ENCODE measurements at places on chromosomes 3 and 15. TPM values are rescaled to one million over a fixed set of nuclear protein-coding genes. Genes with fewer than 3 reads are reported as not detected.

GRCh38 chr3:187836823-187837770 is 91.8 kb upstream of the BCL6 start:
- no peak overlapping the region for H3K4me3 ChIP-seq
- no peaks in the 10 kb centered on the region for H3K27me3 ChIP-seq
- H3K4me1 ChIP-seq, result no peaks in the 10 kb centered on the region
- H3K36me3 ChIP-seq, result no peaks in the 10 kb centered on the region

DNA sequence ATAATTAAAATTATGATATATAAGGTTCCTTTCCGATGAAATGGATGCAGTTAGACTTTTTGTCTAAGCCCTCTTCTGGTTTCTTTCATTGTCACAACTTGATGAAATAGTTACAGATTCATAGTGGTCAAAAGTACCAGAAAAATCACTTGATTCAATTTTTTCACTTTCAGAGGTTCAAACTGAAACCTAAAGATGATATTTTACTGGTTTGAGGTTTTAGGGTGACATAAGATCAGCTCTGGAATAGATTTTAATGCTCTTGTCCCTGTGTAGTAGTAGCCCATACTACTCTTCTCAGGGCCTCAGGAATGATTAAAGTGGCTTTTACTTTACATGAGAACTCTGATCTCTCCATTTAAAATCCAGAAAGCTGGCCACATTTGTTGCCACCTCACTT is 479.1 kb upstream of the ZNF717 start:
- H3K4me1 ChIP-seq, result no peaks in the 10 kb centered on the region
- no peaks in the 10 kb centered on the region for H3K27me3 ChIP-seq
- DNase-seq, result no peak
- H3K27ac ChIP-seq, result no peak overlapping the region
- H3K4me3 ChIP-seq, result no peak overlapping the region

- no peaks in the 10 kb centered on the region for H3K27me3 ChIP-seq
- H3K4me3 ChIP-seq, result no peak overlapping the region
- no peaks in the 10 kb centered on the region for H3K36me3 ChIP-seq
- no peak for DNase-seq
- H3K27ac ChIP-seq, result no peak overlapping the region
- no peaks in the 10 kb centered on the region for H3K4me1 ChIP-seq
Observed at GRCh38 chr3:127218454-127218922, 25.6 kb downstream of the PRR23E start.

DNA sequence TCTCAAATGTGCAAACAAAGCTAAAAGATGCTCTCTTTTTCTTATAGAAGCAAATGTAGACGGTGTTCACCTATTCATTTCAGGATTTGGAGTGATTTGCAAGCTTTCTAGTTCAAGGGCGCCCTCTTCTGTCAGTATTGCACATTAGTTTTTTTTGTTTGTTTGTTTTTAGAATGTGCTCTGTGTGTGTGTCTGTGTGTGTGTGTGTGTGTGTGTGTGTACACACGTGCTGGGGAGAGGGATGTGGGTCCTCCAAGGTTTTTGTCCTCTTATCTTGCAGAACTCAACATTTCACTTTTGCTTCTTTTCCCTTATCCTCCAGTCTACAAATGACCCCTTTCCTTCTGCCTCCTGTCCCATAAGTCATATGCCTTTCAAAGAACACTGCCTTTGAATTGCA is 23.5 kb downstream of the DNAH1 start:
- no peak overlapping the region for H3K4me3 ChIP-seq
- no peak overlapping the region for H3K27ac ChIP-seq
- H3K27me3 ChIP-seq, result no peaks in the 10 kb centered on the region
- no peaks in the 10 kb centered on the region for H3K4me1 ChIP-seq
- DNase-seq, result peak; percentile 66
- H3K36me3 ChIP-seq, result peaks cover 2% of the 10 kb centered on the region

- no peak overlapping the region for H3K27ac ChIP-seq
- H3K36me3 ChIP-seq, result no peaks in the 10 kb centered on the region
- H3K4me3 ChIP-seq, result no peak overlapping the region
- H3K4me1 ChIP-seq, result no peaks in the 10 kb centered on the region
- no peaks in the 10 kb centered on the region for H3K27me3 ChIP-seq
Observed at GRCh38 chr15:45534821-45535220, 12.3 kb upstream of the SLC30A4 start.

- DNase-seq, result no peak
- H3K27me3 ChIP-seq, result no peaks in the 10 kb centered on the region
- no peaks in the 10 kb centered on the region for H3K4me1 ChIP-seq
- no peak overlapping the region for H3K27ac ChIP-seq
- H3K4me3 ChIP-seq, result no peak overlapping the region
- H3K36me3 ChIP-seq, result no peaks in the 10 kb centered on the region
Observed at GRCh38 chr3:105584003-105584790, 217.5 kb downstream of the ALCAM start.

Gene MORC1
- not detected for total RNA-seq

Gene GOLGA6L7
- total RNA-seq, result not detected

- H3K27me3 ChIP-seq, result no peaks in the 10 kb centered on the region
- no peak for DNase-seq
- H3K36me3 ChIP-seq, result no peaks in the 10 kb centered on the region
- H3K27ac ChIP-seq, result no peak overlapping the region
- H3K4me1 ChIP-seq, result peaks cover 4% of the 10 kb centered on the region
- no peak overlapping the region for H3K4me3 ChIP-seq
Observed at GRCh38 chr3:127040216-127040615, 57.3 kb downstream of the PLXNA1 start.

Gene CELF6
- total RNA-seq, result 2.1 TPM

Gene KCNMB3
- total RNA-seq, result 2.8 TPM

Gene SLC9C1
- 0.12 TPM for total RNA-seq

- H3K4me1 ChIP-seq, result no peaks in the 10 kb centered on the region
- no peak overlapping the region for H3K4me3 ChIP-seq
- H3K36me3 ChIP-seq, result no peaks in the 10 kb centered on the region
Observed at GRCh38 chr3:118587847-118588246, 446.8 kb downstream of the IGSF11 start.

DNA sequence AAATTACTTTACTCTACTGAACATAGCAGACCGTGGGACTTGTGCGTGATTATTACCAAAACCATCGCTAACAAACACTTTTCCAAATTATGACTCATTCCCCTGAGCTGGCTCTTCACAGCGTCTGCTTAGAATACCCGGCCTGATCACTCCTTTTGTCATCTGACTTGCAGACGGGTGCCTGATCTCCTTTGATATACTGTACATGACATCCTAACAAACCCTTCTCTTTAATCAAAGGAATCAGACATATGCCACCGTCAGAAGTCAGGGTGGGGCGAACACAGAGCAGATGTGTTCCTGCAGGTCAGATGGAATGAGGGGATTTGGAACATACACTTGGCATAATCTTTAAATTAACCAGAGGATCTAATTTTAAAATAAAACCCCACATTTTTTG is 48.5 kb upstream of the SH3GL3 start:
- no peak overlapping the region for H3K27ac ChIP-seq
- no peaks in the 10 kb centered on the region for H3K4me1 ChIP-seq
- no peaks in the 10 kb centered on the region for H3K27me3 ChIP-seq
- no peaks in the 10 kb centered on the region for H3K36me3 ChIP-seq
- no peak overlapping the region for H3K4me3 ChIP-seq

Data from lung (tissue), 17 donors.